T-helper 1 cell (primary cell): ENCODE measurements at places on chromosomes 3 and 15.

GRCh38 chr3:11954312-11954934, 49.8 kb upstream of the SYN2 start:
- no peak for DNase-seq

DNA sequence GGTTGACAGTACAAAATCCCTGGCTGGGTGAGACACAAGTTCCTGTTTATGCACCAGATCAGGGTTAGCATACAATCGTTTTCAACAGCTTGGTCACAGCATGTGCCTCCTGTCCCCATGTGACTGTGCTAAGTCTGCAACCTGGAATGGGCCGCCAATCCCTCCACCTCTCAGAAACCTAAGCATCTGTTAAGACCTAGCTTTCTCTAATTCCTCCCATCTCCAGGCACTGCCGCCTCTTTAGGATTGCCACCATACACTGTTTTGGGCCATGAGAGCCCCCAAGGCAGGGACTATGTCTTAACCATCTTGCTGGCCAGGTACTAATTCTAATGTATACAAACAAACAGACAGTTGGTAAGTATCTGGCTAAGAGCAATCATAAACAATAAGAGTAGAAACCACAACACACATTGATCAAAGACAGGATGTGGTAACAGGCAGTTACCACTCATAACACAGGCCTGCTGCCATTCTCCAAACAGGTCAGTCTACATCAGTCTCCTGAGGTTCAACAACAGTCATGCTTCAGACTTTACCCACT, 25.6 kb downstream of the SEC22C start:
- DNase-seq, result peak; percentile 90

DNA sequence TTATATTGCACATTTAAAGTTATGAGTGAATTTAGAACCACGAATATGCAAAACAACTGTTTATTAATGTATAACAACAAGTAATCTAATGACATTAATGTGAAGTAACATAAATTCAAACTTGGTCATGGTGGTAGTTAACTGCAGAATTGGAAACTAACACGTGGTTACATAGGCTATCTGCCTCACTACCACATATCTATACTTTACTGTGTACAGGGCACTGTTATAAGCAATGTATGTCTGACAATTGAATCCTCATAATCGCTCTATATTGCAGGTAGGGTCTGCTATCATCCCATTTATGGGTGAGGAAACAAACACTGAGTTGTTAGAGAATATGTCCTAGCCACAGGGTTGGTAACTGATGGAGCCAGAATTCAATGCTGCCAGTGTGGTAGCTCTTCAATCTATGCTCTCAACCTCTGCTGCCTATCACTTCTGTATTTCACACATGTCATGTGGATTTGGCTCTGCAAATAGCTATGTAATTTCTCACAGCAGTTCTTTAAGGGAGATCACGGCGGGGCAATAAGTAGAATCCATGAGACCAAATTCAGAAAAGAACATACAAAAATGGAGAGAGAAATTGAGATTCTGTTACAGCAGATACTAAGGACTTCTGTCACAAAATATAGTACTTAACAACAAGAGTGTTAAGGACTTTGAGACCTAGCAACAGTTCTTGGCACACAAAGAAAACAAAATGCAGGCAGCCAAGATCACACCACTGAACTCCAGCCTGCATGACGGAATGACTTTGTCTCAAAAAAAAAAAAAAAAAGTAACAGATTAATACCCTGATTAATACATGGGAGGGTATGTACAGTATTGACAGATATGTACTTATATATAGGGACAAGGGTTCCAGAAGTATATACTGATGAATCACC, 100.0 kb upstream of the CSPG5 start:
- DNase-seq, result no peak

DNA sequence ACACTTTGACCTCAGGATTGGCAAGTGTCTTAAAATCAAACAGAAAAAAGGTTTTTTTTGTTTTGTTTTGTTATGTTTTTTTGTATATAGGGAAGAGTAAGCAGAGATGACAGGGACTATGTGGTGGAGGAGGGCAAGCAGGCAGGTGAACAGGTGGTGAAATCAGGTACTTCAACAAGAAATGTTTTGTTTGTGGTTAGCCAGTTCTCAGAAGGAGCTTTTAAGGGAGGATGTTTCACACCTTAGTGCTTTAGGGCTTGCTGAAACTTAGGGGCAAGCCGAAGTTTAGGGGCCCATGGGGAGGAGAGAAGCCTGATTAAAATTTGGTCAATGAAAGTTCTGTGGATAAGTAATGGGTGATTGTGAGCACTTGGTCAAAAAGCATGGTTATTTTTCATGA, 370.7 kb upstream of the SLCO3A1 start:
- no peak for DNase-seq

- DNase-seq, result no peak
Observed at GRCh38 chr15:46344115-46344724, 709.4 kb downstream of the SQOR start.

GRCh38 chr3:86988235-86988634, 2.7 kb downstream of the VGLL3 start:
- no peak for DNase-seq

GRCh38 chr3:196941729-196942225, 551 bp downstream of the NCBP2 start:
- DNase-seq, result peak; percentile 57

DNA sequence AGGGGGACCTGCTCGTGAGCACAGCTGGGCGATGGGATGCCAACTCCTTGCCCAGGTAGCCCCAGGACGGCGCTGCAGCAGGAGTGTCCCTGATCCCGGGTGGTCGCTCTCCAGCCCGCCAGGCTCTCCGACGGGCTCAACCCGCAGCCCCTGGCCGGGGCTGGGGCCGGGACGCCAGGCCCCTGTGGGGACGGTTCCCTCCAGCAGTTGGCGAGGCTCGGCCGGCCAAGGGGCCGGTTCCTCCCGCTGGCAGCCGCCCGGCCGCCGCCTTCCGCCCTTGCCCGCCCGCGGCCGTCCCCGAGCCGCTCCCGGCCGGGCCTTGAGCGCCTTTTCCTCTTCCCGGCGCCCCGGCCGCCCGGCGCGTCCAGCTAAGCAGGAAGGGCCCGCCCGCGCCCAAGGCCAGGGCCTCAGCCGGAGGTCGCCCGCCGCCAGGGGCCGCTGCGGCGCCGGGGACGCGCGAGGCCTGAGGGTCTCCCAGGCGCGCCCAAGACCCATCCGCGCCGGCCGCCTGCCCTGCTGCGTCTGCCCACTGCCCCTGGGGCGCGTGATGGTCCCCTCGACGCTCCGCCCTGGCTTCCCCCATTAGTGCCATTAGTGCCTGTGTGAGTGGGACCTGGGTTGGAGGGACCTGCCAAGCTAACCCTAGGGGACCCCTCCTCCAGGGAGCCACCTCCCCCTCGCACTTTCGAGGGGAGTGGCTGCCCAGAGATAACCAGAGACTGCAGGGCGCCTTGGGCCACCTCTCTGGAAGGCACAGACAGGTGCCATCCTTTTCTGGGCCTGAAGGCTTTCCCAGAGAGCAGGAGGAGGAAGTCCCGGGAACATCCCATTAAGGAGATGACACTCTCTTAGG, 106.4 kb downstream of the FBLN2 start:
- DNase-seq, result no peak

DNA sequence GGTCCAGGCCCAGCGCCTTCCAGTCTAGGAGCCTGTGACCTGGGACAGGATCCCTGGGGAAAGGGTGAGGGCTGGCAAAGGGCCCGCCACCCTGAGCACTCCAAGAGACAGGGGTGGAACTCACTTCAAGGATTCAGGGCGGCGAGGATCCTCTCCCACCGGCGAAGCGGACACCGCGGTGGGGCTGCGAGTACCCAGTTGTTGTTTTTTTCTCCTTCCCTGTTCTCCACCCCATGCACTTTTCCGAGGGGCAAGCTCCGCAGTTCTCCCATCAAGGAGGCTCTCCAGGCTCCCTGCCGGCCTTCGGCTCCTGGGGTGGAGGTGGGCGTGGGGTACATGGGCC, 387 bp upstream of the PAQR5 start:
- DNase-seq, result no peak

DNA sequence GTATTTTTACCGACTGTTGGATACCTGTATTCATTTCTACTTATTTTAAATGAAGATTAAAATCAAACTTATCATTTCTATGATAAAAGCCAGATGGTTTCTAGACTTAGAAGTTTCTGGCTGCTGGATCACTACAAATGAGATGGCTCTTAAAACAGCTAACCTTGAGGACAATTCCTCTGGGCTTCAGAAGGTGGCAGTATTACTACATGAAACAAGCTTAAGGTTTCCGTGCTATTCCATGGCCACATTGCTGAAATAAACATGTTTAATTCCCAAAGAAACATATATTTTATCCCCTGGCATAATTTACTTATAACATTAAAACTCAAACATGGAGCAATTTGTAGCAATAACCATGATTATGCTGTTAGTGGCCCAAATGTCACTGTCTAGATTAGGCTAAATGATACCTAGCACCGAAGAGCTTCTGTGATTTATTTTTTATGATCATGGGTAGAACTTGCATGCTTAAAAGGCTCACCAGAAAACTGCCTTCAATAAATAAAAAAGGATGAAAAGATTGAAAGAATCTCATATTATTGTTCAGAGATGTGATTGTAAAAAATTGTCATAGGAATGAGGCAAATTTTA, 204.0 kb upstream of the NANOGP8 start:
- DNase-seq, result no peak

- no peak for DNase-seq
Observed at GRCh38 chr3:62236016-62236415, 137.3 kb downstream of the FEZF2 start.

GRCh38 chr3:117537949-117538348, 828.4 kb downstream of the TUSC7 start:
- DNase-seq, result no peak

DNA sequence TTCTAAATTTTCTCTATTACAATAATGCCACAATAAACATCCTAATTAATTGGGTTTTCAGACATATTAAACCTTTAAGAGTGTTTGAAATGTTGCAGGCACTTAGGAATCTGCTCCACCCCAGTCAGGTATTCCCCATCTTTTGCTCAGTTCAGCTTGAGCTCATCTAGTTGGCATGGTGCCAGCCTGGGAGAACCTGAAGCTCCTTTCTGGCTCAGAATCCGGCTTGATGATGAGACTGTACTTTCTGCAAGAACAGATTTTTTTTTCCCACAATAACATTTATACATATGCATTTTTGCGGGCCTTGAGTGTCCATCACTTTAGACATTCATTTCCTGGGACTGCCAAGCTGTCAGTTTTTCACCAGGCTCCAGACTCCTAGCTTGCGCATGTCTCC, 7.7 kb upstream of the OXSR1 start:
- DNase-seq, result no peak

DNA sequence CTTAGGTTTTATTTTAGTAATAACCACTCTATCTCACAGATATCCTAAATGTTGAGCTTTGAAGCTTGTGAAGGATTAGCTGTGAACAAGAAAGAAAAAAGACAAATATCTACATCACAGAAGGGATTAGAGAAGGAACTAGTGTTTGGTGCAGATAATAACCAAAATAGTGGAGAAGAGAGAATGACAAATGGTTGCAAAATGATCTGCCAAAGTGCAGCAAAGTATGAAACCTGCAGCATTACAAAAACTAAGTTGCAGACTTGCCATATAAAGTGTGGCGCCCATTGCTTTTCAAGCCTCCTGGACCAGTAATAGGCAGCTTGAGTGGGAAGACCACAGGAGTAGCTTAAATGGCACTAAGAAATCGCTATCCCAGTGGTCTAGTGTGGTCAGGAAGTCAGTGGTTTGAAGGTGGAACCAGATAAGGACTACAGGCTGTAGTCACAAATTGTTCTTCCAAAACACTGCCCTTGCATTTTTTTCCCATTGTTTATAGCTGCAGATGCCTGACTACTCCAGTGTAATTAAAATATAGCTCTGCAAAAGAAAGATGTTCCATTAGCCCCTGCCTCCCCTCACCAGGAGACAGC, 20.7 kb downstream of the TPM1 start:
- no peak for DNase-seq

GRCh38 chr15:66704019-66704802, 2.2 kb downstream of the SMAD6 start:
- DNase-seq, result no peak

DNA sequence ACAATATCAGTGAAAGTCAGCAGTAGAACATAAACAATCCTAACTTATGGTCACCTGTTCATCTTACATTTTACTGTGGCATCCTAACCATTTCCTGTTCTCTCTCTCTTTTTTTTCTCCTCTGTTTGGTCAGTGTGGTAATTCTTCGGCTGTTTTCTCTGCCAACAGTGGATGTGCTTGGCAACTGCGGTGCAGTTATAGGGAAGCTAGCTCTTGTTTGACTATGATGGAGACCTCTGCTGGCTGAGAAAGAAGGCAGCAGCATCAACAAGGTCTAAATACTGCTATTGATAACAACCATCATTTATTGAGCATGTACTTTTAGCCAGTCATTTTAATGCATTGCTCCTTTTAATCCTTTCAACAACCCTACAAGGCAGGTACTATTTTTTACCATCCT, 723 bp upstream of the DRD3 start:
- peak; percentile 9 for DNase-seq

DNA sequence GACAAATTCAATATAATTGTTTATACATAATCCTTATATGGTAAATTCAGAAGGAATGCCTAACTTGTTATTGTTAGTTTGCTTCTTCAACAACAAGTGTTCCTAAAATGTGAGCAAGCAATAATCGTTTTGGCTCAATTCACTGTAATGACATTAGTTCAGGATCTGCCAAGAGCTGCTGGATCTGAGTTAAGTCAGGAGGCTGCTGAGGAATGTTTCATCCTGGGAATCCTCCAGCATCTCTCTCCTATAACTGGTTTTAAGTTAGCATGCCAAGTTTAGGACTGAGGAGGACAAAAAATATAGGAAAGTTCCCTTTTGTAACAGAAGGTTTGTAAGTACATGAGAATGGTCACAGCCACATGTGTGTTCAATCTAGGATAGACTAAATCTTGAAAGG, 4.9 kb upstream of the GTF2A2 start:
- DNase-seq, result no peak

DNA sequence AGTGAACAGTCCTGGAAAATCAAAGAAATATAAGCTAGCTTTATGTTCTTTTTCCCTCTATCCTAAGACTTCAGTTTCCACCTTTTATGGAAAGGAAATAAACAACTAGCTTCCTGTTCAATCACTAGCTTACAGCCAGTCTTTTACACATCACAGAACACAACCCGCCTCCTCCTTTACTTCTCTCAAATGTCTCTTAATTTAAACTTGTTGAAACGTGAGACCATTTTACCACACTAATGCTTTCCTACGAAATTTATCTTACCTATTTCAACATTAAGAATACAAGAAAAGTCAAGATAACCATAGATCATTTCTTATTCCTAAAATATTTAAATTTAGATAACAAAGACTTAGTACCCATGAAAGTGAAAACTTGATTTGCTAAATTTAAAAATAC, 6.2 kb downstream of the PRTG start:
- DNase-seq, result no peak

- DNase-seq, result no peak
Observed at GRCh38 chr3:71581457-71582035, 2.0 kb downstream of the FOXP1 start.

GRCh38 chr3:173568623-173569022, 171.1 kb downstream of the NLGN1 start:
- no peak for DNase-seq

DNA sequence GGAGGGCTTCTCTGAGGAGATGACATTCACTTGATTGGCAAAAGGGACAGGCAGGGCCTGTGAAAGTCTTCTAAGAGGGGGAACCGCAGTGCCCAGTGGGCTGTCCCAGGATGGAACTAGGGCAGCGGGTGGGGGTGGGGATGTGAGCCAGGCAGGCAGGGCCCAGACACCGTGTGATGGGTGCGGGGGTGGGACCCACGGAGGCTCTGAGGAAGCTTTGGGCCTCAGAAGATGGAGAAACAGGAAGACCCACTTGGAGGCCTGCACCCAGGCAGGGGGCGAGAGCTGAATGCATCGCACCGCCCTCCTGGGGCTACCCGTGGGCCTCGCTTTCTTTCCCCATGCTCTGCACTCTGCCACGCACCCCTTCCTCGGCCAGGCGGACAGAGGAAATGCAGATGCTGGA, 32.9 kb upstream of the ACAD9 start:
- no peak for DNase-seq
